ENCODE measurements at places on chromosomes 2 and 18. TPM values are rescaled to one million over a fixed set of nuclear protein-coding genes. Genes with fewer than 3 reads are reported as not detected.

Gene SIX3
- total RNA-seq: not detected

Gene IFT172
- total RNA-seq: 21.9 TPM

- H3K27ac ChIP-seq: no peak overlapping the region
- H3K36me3 ChIP-seq: no peaks in the 10 kb centered on the region
- no peaks in the 10 kb centered on the region for H3K4me1 ChIP-seq
- no peak overlapping the region for H3K4me3 ChIP-seq
Measured at GRCh38 chr18:77102259-77103040, 30.1 kb downstream of the MBP start.

GRCh38 chr18:33557706-33558105 is 20.3 kb upstream of the ASXL3 start:
- no peaks in the 10 kb centered on the region for H3K36me3 ChIP-seq
- H3K4me1 ChIP-seq: no peaks in the 10 kb centered on the region
- DNase-seq: no peak

- no peak for DNase-seq
- H3K27ac ChIP-seq: no peak overlapping the region
- H3K4me3 ChIP-seq: no peak overlapping the region
- H3K36me3 ChIP-seq: no peaks in the 10 kb centered on the region
- H3K4me1 ChIP-seq: no peaks in the 10 kb centered on the region
Measured at GRCh38 chr18:28267276-28267675, 90.3 kb upstream of the CDH2 start.

DNA sequence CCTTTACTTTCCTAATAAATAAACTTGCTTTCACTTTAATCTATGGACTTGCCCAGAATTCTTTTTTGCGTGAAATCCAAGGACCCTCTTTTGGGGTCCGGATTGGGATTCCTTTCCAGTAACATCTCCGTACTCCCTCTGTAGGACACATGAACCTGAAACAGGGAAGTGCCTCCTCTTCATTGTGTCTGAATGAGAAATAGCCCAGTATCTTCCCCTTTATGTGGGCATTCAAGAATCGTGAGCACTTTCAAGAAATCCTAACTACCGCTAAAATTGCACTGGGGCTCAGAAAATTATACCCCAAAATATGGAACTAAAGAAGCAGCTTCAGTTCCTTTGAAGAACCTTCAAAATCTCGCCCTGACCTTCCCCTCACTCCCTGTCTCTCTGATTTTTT is 7.8 kb upstream of the POMC start:
- no peak for DNase-seq
- H3K27ac ChIP-seq: no peak overlapping the region
- H3K4me3 ChIP-seq: no peak overlapping the region

GRCh38 chr2:120245520-120246332 is 6.9 kb upstream of the RALB start:
- H3K4me1 ChIP-seq: peaks cover 32% of the 10 kb centered on the region
- peak overlapping the region; percentile 93 for H3K27ac ChIP-seq
- no peak overlapping the region for H3K4me3 ChIP-seq
- peak; percentile 99 for DNase-seq

Measured in Caco-2 (cell line).